ENCODE measurements at places on chromosomes 1 and 21. TPM values are rescaled to one million over a fixed set of nuclear protein-coding genes. Genes with fewer than 3 reads are reported as not detected.

The TFF3 gene
- not detected for total RNA-seq

The TSPEAR gene
- total RNA-seq = not detected

The TSSK3 gene
- total RNA-seq = 1.0 TPM

- no peak for DNase-seq
Measured at GRCh38 chr1:2537784-2538115, 7.7 kb upstream of the HES5 start.

DNA sequence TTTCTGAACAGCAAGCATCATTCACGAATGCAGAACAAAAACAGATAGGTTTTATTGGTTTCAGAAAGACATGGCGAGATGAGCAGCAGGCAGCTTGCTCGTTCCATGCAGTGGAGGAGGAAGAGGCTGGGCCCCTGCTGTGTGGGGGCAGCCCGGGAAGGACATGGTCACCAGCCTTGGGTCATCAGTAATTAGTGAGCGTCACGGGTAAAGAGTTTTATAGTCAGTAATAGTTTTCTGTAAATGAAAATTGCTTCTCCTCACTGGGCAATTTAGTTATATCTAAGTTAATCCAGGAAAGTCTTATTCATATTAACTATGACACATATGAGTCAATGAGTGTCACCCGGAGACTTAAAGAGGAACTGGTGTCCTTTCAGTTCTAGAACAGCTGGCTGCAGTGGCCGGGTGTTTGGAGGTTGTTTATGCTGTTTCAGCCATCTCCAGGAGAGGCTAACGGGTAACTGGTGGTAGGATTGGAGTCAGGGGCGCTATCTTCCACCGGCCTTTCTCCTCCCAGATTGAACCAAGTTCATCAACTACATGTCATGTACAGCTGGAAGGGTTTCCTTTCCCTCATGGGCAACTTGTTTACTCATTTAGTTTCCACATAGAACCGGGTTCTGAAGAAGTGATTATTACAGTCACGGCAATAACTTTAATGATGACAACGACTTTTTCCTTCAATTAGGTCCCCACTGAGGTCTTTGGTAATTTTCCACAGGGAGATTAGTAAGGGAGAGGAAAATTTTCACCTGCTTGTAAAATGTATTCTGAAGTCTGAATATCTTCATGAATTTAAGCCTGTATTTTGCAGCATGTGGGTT, 34.6 kb upstream of the SLC45A1 start:
- peak; percentile 20 for DNase-seq

The CHODL gene
- 0.20 TPM for total RNA-seq

The KIAA0040 gene
- total RNA-seq = 79.4 TPM

DNA sequence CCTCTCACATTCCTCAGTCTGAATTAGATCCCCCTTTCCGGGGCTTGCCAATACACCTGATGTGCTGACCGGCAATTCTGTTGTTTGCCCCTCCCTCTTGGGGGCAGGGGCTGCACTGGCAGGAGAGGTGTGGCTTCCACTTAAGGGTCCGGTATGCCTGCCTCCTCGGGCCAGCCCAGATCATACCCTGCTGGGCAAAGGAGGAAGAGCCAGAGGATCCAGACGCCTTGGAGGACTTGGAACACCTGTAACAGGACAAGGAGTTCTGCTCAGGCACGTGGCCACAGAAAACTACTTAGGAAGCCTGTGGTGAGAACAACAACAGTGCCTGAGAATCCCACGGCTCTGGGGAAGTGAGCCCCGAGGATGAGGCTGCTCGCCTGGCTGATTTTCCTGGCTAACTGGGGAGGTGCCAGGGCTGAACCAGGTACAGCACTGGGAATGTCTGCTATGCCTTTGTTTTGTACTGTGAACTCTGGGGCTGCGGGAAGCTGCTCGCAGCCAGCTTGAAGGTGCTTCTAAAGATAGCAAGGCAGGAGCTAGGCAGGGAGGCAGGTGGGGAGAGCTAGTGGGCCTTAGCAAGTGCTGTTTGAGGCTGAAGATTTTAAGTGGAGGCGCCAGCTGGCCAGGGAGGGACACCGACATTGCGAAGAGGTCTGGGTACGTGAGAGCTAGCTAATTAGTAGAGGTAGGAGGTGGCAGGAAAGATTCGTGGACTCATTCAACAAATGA, at the start of gene SMPDL3B:
Gene SMPDL3B, plus strand, starts transcription at position 183 of the 732 bp plus-strand sequence. Its CDS starts 184 bp downstream, at position 367.
- DNase-seq = no peak

- DNase-seq = no peak
Measured at GRCh38 chr1:82879701-82880305, 1079.1 kb downstream of the ADGRL2 start.

DNA sequence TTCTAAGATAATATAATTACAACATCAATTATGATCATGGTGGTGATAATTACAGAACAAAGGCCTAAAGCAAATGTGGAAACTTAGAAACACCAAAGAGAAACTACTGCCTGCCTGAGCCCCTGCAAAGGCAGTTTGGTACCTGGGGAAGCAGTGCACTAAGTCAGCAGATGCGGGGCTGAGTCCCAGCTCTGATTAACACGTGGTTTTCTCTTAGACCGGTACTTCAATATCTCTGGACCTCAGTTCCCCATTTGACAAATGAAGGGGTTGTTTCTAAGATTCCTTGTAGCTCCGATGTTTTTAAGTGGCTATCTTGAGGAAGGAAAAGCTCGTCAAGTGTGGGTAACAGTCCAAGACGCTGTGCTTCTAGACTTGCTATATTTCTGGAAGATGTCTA, 16.7 kb upstream of the PLEKHA6 start:
- no peak for DNase-seq

The PKNOX1 gene
- total RNA-seq = 27.2 TPM

DNA sequence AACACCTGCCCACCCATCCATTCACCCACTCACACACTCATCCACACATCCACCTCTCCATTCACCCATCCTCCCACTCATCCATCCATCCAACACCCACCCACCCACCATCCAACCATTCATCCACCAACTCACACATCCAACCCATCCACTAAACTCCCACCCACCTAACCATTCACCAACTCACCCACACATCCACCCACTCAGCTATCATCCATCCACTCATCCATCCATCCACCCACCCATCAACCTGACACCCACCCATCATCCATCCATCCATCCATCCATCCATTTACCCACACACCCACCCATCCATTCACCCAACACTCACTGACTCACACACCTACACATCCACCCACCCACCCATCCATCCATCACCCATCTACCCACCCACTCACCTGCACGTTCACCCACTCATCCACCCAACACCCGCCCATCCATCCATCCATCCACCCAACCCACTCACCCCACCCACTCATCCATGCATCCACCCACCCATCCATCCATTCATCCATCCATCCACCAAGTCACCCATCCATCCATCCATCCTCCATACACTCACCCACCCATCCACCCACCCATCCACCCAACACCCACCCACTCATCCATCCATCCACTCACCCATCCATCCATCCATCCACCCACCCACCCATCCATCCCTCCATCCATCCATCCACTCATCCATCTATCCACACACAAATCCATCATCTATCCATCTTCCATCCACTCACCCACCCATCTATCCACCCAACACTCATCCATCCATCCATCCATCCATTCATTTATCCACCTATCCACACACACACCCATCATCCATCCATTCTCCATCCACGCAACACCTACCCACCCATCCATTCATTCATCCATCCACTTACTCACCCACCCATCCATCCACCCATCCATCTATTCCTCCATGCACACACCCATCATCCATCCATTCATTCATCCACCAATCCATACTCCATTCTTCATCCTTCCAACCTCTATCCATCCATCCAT, 17.4 kb upstream of the PRDM16 start:
- DNase-seq = no peak

DNA sequence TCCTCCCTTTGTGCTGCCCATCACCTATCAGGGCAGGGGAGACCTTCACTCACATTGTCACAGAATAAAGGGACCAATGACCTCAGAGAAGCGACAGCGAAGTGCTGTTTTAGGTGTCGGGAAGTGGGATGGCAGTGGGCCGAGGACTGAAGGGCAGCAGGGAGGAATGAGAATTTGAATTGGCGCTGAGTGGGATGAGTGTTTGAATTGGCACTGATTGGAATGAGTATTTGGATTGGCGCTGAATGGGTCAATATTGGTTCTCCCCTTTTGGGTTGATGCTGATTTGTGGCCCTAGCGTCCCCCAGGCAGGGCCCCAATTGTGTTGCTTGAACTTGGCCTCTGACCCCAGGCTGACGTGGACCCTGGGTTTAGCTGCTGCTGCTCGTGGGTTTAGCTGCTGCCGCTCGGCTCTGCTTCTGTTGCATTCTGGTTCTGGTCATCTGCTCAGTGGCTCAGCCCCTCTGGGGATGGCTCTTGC, 12.4 kb upstream of the UMODL1 start:
- no peak for DNase-seq

The ANGPTL3 gene
- total RNA-seq = not detected

DNA sequence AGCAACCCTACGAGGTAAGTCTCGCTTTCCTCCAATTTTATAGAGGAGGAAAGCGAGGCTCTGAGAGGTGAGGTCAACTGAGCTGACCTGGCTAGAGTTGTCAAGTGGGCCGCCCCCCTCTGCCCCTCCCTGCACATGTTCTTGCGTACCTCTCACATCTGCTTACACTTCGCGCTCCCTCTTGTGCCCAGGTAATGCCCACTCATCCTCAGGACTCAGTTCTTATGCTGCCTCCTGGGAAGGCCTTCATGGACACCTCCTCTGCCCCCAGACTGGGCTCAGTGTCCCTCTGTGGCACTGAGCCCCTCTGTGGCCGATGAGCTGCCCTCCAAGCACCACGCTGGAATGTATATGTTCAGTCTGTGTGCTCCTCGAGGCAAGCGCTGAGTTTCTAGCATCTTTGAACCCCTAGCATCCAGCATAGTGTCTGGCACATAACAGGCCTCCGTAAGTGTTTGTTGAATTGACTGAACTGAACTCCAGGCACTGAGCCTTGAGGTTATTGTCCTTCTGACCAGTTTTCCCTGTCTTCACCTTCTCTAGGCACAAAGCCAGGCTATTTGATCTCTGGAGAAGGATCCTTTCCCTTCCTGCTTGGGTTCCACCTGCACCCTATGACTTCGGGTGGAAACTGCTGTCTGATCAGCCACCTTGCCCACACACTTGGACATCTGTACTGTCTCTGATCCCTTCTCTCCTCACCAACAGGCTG, 13.5 kb downstream of the MOV10 start:
- no peak for DNase-seq

GRCh38 chr1:33382661-33383415, 48.1 kb downstream of the PHC2 start:
- no peak for DNase-seq

GRCh38 chr21:16330082-16330907, 600.5 kb downstream of the USP25 start:
- DNase-seq = no peak

- DNase-seq = no peak
Measured at GRCh38 chr1:210731597-210731996, 402.4 kb downstream of the KCNH1 start.

- no peak for DNase-seq
Measured at GRCh38 chr1:89274411-89274857, 1.8 kb upstream of the GBP5 start.

The SH3D21 gene
- total RNA-seq = 19.3 TPM

The TGFB2 gene
- total RNA-seq = not detected
